ENCODE measurements at places on chromosomes 3 and 15.

GRCh38 chr3:179526482-179526881, 36.2 kb upstream of the ACTL6A start:
- DNase-seq: no peak

- DNase-seq: no peak
Observed at GRCh38 chr3:196563721-196564225, 4.6 kb downstream of the WDR53 start.

GRCh38 chr3:69199942-69200341, 77.5 kb upstream of the LMOD3 start:
- DNase-seq: no peak

- no peak for DNase-seq
Observed at GRCh38 chr15:64915518-64916227, 4.0 kb downstream of the ANKDD1A start.

GRCh38 chr3:33642806-33643205, 75.2 kb downstream of the CLASP2 start:
- no peak for DNase-seq

DNA sequence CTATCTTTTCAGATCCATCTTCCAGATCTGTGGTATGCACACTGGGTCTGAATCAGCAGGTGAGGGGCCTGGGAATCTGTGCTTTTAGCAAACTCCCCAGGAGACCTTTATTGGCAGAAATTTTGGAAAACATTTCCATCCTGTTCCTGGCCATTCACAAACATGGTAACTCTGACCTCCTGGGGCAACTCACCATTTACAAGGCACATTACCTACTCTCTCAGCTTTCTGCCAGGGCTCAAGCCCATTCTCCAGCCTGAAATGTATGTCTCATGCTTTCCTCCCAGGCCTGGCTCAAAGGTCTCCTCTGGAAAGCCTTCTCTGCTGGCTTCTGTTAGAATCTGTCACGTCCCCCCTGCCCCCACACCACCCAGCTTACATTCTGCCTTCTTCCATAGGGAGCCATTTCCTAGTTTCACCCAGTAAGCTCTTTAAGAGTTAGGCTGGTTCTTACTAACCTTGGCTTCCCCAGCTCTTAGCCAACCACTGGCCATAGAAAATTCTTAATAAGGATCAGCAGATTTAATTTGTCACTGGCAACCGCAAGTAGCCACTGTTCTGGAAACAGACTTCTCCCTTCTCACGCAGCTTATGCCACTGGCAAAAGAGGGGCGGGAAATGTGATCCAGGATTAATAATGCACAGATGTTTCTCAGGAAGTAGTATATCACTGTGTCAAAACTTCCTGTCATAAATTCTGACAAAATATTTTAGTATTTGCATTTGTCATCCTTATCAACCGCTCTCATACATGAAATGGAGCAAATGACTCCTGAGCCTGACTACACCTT, 55.0 kb downstream of the RORA start:
- DNase-seq: no peak

DNA sequence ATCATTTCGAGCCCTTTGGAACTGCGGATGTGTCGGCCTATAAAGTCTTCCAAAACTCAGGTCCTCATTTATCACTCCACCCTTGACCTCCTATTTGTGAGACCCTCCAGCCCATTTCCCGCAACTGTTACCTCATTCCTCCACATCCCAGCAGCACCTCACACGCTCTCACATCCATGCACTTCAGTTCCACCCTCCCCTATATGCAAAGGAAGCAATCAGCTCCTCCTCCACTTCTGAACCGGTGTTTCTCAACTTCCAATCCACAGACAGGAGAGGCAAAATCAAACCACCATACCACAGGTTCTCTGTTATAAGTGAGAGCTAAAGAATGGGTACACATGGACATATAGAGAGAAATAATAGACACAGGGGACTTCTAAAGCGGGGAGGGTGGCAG, 36.7 kb upstream of the MECOM start:
- no peak for DNase-seq

GRCh38 chr3:137026701-137027100, 68.9 kb downstream of the IL20RB start:
- DNase-seq: no peak

GRCh38 chr3:53719796-53720195, 126.4 kb downstream of the CHDH start:
- DNase-seq: no peak

DNA sequence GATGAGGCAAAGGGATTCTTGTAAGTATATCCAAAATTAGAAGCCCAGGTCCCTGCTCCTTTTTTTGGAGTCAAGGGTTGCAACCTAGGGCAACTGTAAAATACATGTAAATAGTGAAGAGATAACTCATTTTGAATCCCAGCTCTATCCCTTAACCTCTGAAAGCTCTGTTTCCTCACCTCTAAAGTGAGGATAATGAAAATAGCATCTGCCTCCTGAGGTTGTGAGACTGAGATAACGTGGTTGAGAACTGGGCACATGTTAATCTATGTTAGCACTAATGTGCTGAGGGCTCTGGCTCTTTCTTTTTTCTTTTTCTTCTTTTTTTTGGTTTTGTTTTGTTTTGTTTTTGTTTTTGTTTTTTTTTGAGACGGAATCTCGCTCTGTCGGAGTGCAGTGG, 4.8 kb upstream of the NKTR start:
- no peak for DNase-seq

GRCh38 chr15:69075440-69075839, 60.9 kb downstream of the NOX5 start:
- no peak for DNase-seq

- no peak for DNase-seq
Observed at GRCh38 chr3:31102196-31102879, 207.9 kb upstream of the GADL1 start.

DNA sequence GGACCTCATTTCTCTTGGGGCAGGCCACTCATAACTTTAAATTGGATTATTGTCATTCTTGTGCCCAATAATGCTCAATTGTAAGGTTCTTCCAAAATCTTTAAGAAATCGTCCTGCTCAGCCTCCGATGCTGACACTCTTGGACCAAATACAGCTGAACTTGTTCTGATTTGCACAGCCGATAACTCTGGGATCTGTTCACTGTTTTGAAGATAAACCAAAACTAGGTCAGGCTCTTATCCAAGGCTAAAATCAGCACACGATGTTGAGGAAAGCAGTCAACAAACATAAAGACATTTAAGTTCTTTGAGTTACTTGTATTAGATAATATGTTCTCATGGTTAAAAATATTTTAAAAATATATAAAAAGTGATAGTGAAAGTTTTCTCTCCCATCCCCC, 52.0 kb upstream of the NEO1 start:
- no peak for DNase-seq

DNA sequence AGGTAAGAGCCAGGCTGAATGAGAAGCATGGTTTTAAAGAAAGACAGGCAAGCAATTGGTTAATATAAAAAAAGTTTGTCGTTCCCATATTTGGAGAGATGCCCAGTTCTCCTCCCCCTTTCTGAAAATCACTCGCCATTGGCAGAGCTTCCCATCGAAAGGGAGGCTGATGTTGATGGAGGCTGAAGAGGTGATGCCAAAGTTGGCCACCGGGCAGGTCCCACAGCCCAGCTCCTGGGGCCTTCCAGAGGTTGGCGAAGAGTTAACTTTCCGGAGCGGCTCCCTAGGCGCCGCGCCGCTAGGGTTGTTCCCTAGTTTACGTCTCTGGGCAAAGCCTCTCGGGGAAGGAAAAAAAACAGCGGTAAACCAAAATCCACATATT, 793 bp downstream of the PCOLCE2 start:
- no peak for DNase-seq

DNA sequence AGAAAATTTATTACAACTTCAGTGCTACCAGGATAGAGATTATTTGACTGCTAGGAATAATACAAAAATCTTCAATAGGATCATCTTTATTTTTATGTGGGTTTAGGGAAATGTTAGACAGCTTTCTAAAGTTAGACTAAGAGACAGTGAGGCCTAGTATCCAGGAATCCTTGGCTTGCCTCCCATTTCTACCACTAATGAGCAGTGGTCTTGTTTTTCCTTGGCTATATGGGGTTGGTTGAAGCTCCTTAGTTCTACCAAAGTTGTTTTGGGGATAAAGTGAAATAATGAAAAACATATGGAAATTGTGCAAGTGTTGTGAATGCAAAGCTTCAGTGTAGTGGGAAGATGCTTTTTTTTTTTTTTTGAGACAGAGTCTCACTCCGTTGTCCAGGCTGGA, 16.8 kb downstream of the AP4E1 start:
- no peak for DNase-seq

- DNase-seq: no peak
Observed at GRCh38 chr3:115986555-115987207, 363.4 kb downstream of the GAP43 start.

DNA sequence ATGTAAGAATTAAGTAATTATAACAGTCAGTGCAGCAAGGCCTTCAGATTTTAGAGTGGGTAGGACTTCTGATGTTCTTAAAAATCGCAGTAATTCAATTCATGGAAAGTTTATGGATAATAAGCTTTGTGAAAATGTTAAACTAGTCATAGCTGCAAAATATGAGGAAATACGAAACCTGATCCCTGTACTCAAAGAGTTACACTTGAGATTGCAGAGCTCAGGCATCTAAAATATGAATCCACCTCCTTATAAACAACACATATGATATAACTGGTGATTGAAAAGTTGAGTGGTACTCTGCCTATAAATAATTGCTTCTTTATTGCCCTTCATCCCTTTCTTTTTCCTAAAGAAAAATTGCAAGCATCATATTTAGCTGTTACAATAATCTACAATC, 473.3 kb downstream of the OTOL1 start:
- no peak for DNase-seq

- DNase-seq: no peak
Observed at GRCh38 chr3:53764026-53764775, 82.0 kb downstream of the CHDH start.

GRCh38 chr3:129888771-129889170, 4.7 kb downstream of the TMCC1 start:
- no peak for DNase-seq

DNA sequence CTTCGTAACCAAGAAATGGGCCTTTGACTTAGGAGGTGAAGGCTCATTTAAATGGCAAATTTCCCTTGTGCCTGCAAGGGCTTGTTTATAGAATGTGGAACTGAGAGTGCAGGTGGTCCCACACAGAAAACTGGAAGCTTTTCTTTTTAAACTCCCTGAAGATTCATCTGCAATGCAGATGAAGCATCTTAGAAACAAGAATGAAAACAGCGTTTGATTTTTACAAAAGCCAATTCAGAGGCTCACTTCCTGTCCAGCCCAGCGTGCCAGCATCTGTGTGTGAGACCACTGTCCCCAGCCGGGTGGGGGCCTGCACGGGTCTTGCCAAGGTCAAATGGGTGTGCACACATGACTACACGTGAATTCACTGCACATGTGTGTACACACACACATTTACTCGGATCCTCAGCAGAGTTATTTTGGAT, 94.7 kb downstream of the LINGO1 start:
- no peak for DNase-seq

DNA sequence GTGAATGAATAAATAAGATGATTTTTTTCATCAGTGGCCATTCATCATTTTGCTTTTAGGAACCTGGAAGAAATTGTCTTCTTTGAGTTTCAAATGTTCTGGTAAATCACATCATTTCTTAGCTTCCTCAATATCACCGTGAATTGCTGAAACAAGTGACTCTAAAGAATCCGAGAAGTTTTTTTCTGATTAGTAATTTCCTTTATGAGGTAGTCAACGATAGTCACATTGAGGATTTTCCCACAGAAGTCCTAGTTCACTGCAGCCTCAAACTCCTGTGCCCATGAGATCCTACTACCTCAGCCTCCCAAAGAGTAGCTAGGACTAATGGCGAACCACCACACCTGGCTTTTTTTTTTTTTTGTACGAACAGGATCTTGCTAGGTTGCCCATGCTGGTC, 3.6 kb upstream of the TMPRSS7 start:
- DNase-seq: no peak

DNA sequence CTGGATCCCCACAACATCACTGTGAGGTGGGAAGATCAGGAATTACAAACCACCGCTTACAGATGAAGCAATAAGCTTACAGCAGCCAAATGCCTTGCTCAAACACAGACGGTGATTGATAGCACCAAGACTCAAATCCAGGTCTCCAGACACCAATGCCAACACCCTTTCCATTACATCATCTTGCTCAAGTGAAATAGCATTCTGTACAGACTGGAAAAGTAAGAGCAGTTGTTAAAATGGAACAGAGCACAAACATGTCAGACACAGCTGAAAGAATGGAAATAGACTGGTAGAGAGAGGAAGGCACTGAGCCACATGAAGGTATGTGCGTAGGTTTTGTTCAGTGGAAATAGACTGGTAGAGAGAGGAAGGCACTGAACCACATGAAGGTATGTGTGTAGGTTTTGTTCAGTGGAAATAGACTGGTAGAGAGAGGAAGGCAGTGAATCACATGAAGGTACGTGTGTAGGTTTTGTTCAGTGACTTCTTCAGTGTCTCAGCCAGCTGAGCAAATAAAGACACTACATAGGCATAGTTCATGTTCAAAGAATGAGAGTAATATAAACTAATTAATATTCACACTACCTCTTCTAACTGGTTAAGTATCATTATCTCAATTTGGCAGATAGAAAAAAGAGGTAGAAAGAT, 15.6 kb downstream of the CLDN1 start:
- no peak for DNase-seq

- DNase-seq: no peak
Observed at GRCh38 chr15:69304182-69304545, 5.5 kb downstream of the PAQR5 start.

DNA sequence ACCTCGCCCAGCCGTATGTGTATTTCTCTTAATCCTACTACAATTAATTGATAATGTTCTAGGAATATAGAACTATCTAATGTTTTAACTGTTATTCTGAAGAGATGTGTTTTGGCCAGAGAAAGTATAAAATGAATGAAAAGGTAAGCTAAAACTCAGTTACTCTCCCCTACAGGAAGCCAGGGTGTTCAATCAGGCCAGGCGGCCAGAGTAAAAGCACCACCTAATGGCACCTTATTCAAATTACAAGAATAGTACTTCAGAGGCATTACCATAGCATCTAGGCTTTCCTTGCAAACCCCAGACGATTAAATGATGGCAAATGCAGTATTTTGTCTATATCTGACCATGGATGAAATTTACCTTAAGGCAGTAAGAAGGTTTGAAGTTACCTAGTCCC, 10.4 kb downstream of the SLC12A8 start:
- DNase-seq: no peak

GRCh38 chr3:64345371-64345770, 120.1 kb upstream of the PRICKLE2 start:
- DNase-seq: no peak

- DNase-seq: no peak
Observed at GRCh38 chr3:10340046-10340445, 19.1 kb upstream of the SEC13 start.

- no peak for DNase-seq
Observed at GRCh38 chr3:11552289-11553264, 91.1 kb downstream of the VGLL4 start.

GRCh38 chr3:64268926-64269325, 43.7 kb upstream of the PRICKLE2 start:
- no peak for DNase-seq

DNA sequence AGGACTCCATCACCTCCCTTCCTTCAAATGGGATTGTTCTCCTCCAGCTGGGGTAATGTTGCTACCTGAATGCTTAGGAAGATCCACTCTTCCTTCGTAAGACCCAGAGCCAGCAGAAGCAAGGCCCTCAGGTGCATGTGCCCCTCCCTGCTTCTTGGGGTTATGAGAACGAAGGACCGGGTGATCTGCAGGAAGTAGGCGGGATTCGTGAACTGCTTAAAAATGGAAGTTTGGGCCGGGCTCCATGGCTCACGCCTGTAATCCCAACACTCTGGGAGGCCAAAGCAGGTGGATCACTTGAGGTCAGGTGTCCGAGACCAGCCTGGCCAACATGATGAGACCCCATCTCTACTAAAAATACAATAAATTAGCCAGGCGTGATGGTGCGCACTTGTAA, 8.0 kb downstream of the TLR9 start:
- DNase-seq: no peak
